ENCODE measurements at places on chromosomes 4 and X.

DNA sequence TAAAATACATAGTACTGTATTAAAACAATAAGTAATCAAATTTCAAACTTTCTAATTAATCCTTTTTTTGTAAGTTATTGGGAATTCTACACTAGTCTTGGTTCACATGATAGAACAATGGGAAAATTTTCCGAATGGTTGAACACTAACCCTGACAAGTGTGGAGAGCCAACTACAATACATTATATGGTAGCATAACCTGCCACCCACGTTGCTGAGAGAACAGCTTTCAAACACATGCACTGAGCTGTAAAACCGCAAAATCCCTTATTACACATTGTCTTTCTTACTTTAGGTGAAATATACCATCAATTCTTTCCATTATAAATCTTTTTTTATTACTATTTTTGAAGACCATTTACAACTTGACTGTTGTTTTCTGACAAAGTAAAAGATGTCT lies 54.7 kb downstream of the ANAPC10 start:
- no peak for DNase-seq

- no peak for DNase-seq
Measured at GRCh38 chr4:100949350-100949935, 397.9 kb downstream of the PPP3CA start.

DNA sequence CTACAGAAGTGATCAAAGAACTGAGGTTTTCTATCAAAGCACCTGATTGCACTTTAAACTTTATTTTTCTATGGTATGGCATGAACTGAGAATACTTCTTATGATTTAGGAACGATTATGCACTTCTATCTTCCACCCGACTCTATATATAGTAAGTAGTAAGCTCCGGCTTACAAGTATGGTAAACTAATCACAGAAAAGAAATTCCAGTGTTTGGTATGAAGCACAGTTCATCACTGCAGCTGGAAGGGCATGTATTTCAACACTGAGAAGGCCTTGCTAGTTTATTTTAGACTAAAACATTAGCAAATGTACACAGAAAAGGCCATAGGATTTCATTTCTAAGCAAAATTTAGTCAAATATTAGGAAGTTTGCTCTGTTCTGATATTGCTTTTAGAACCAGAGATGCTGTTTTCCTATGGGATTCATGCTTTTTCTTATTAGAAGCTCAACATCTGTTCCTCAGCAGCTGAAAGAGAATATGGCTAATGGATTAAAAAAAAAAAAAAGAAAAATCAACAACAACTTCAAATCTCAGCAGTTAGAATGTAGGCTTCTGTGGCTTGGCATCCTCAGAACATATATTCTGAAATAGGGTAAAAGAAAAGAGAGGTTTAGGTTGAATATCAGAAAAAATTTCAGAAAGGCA lies 273.5 kb downstream of the C4orf33 start:
- no peak for DNase-seq

DNA sequence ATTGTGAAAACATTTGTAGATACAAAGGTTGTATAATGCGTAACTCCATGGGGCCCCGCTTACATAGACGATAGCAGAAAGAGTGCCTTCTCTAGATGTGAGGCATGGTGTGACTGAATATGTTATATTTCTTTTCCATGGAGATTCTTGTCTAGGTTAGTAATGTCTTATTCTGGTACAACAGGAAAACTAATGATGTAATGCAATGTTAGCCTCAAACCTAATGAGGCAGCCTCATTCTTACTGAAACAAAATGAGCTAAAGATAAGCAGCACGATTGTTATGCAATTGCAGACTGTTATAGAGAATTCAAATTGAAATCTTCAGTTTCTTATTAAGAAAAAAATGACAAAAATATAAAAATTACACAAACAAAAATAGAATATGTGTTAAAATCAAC lies 171.1 kb upstream of the ANKRD50 start:
- no peak for DNase-seq

GRCh38 chr4:158446106-158446505 lies 75.6 kb upstream of the RXFP1 start:
- no peak for DNase-seq

DNA sequence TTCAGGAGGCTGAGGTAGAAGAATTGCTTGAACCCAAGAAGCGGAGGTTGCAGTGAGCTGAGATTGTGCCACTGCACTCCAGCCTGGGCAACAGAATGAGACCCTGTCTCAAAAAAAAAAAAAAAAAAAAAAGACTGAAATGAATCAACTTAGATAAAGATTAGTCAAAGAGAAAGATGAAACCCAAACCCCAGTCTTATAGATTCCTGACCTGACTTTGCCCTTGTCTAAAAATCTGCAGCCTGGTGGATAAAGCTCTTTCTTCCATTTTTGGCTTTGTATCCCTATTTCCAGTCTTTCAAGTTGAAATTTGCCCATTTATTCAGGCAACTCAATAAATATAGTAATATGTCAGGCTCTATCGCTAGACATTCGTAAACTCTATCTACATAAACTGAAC lies 39.3 kb upstream of the SPINK2 start:
- no peak for DNase-seq

DNA sequence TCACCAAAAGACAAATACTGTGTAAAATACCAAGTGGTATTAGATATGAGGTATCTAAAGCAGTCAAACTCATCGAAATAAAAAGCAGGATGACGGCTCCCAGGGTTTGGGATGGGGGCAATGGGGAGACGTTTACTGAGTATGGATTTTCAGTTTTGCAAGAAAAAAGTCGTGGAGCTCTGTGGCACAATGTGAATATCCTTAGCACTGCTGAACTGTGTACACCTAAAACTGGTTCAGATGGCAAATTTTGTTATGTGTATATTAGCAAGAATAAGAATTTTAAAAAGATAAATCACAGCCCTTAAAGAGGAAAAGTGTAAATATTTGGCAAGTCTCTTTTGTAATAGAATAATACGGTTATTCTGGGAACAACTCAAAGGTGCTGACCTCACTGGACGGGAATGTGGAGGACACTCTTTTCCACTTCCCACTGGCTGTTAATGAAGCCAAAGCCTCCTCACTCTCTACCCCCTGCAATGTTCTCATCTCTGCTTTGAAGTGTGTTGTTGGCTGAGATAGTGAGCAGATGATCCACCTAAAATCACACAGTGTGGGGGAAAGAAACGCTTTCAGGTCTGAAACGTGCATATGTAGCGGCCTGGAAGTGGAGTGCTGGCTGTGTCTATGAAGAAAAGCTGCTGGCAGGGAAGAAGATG lies 49.2 kb downstream of the SEL1L3 start:
- peak; percentile 53 for DNase-seq

- DNase-seq = no peak
Measured at GRCh38 chrX:154655786-154656185, 2.4 kb upstream of the CTAG2 start.

DNA sequence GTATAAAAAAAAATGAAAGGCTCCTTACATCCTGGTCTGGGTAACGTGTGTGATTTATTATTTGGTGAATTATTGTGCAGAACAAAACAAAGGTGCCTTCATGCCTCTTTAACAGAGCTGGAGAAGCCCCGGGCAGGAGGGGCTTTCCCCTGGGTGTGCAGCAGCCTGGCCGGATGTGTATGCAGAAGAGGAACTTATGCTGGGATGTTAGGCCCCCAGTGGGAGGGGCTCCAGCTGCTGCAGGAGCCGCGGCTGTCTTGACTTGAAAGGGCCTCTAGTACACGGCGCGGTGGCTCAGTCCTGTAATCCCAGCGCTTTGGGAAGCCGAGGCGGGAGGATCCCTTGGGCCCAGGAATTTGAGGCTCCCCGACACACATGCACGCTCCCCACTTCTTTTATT lies 16.0 kb downstream of the CCNQ start:
- no peak for DNase-seq

DNA sequence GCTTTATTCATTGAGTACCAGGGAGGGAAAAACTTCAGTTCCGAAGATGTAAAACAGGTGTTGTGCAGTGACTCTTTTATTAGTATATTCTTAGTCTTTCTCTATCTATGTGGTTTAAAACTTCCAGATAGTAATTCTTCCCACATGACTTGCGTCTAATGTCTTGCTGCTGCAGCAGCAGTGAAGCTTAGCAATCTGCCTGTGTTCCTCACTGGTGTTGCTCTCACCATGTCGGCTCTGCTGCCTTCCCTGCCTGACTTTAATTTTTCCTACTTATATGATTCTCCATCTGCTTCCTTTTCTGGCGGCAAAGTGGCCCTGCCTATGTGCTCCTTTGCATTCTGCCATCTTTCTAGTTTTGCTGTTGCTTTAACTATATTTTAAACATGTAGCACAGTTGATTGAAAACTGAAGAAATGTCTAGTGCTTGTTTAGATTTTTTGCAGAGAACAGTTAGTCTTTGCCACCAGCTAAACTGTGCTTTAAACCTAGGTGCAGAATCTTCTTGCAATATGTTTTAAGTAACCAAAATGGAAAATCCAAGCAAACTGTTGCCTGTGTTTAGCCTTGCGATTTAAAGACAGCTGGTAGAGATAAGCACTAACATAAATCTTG lies 1934.2 kb upstream of the IGFBP7 start:
- no peak for DNase-seq

- DNase-seq = no peak
Measured at GRCh38 chr4:86818211-86818610, 31.0 kb downstream of the SLC10A6 start.

- DNase-seq = no peak
Measured at GRCh38 chrX:125333583-125333982, 13.9 kb downstream of the TEX13C start.

GRCh38 chrX:10112510-10112909 lies 44.3 kb upstream of the CLCN4 start:
- no peak for DNase-seq

DNA sequence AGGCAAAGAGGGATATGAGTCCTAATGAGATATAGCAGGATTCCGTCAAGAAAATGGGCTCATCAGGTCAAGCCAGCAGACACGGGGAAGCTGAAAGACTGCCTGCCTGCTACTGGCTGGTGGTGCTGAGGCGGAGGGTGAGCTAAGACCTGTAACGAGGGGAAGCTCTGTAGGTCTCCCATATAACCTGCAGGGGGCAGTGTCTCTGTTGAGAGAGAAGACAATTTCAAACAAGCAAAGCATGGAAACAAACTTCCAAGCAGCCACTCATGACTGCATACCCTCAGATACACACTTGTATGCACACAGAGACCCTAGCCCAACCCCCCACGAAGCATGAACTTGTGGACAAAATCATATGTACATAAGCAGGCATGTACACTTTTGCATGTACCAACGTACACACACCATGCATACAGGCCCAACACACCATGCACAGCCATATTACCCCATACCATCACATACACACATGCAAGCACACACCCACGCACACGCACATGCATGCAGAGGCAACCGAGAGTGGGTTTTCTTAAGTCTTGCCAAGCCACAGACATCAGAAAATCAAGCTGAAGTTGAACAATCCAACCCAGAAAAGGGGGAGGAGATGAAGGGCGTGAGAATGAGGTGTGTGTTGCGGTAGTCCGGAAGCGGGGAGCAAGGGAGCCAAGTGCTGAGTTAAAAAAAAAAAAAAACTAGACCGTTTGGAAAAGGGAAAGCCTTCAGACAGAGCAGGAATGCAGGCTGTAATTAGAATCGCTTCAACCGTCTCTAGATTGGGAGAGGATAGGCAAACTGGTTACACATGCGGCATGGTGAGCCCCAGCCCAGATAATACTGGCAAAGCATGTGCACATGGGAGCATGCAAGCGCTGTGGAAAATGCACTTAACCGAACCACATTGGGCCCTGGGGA lies 71.0 kb downstream of the PJA1 start:
- peak; percentile 57 for DNase-seq

- no peak for DNase-seq
Measured at GRCh38 chr4:177968817-177969442, 526.7 kb upstream of the AGA start.

GRCh38 chr4:8319731-8320385 lies 50.3 kb downstream of the HTRA3 start:
- DNase-seq = no peak

GRCh38 chr4:95158626-95159025 lies 390.1 kb downstream of the UNC5C start:
- no peak for DNase-seq

- no peak for DNase-seq
Measured at GRCh38 chr4:17126321-17126966, 228.0 kb upstream of the LDB2 start.

- no peak for DNase-seq
Measured at GRCh38 chr4:121176082-121176934, 12.2 kb upstream of the TNIP3 start.

DNA sequence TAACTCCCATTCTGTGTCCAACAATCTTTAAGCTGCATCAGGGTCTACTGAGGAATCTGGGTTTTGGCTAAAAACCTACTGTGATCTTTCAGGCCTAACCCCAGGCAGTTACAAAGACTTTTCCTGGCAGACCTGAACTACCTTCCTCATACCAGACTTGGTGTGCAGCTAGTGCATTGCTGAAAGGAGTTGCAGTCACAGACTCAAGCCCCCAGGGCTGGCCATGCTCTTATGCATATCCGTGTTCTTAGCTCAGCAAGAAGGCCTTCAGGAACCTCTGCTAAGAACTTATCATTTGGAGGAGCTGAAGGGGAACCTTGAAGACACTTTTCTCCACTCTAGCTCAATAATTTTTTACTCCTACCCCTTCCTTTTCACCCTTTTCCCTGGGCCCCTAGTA lies 147.5 kb downstream of the INPP4B start:
- no peak for DNase-seq

- no peak for DNase-seq
Measured at GRCh38 chr4:8303485-8304281, 34.1 kb downstream of the HTRA3 start.

DNA sequence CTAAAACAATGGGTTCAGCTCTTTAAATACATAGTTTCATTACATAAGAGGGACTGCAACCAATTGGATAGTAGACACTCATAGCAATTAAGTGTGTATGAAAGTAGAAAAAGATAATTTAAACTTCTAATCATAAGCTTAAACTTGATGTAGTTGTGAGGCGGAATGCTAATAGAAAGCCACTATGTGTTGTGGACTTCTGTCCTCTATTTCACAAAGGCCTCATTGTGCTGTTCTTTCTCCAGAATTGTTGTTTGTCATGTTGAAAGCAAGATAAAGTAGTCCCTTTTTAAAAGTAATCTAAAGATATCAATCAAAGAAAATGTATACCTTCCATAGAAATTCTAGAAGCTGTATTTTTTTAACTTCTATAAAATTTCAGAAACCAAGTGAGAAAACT lies 329.4 kb downstream of the KLHL4 start:
- no peak for DNase-seq

DNA sequence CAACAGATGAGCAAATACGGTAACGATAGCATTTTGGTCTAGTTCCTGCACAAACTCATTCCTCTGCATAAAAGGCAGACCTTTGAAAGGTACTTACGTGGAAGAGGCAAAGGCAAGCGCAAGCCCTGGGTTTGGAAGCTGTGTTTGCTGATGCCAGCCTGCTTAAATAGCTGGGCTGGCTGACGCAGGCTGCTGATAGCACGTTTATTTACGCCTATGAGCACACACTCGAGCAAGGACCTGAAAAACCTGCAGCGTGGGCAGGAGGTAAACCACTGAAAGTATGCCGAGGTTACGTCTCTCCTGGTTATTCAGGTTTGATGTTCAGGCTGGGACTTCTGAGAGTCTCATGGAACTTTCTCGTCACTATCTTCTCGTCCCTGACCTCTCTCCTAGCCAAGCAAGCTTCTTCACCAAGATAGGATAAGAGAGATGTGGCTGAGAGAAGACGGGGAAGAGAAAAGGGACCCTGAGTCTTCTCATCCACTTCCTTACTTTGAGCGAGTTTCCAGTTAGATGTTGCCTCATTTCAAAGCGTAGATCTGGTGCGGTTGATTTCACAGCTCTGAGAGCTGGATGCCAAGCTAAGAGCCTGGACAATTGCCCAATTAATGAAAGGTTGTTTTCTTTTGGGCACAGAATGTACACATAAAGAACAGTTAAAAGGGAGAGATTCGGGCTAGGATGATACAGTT lies at the start of gene HOPX:
Gene HOPX, minus strand, starts transcription at position 139 of the 695 bp plus-strand sequence. CDS start 23,480 bp downstream, outside the sequence.
- no peak for DNase-seq

- no peak for DNase-seq
Measured at GRCh38 chrX:68644861-68645260, 2.6 kb upstream of the STARD8 start.

Measured in HuH-7 (cell line).